ENCODE measurements at places on chromosomes 5 and 9. TPM values are rescaled to one million over a fixed set of nuclear protein-coding genes. Genes with fewer than 3 reads are reported as not detected.

- DNase-seq: peak; percentile 80
Observed at GRCh38 chr5:173451031-173451430, 122.8 kb upstream of the STC2 start.

DNA sequence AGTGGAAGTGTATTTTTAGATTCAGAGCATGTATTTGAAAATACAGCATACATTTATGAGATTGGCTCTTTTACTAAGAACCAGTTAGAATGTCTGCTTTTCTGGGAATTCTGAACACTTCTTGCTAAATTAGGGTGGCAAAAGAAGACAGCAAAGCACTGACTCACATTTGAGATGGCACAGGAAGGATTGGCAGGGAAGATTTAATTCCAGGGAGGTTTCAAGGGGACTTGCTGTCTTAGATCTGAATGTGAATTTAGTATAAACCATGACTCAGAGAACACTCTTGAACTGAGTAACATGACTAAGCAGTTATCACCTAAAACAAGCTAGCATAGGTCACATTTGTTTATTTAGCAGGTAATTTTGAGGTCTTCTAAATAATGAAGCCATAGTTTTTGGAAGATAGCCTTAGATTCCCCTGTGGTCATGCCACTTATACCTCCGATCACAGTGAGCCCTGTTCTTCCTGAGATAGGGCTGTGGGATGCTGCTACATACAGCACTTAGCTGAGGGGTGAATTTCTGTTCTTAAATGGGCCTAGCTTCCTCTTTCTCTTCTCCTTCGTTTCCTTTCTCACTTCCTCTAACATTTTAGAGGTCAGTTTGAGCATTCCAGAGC is 173.8 kb downstream of the PCSK1 start:
- no peak for DNase-seq

DNA sequence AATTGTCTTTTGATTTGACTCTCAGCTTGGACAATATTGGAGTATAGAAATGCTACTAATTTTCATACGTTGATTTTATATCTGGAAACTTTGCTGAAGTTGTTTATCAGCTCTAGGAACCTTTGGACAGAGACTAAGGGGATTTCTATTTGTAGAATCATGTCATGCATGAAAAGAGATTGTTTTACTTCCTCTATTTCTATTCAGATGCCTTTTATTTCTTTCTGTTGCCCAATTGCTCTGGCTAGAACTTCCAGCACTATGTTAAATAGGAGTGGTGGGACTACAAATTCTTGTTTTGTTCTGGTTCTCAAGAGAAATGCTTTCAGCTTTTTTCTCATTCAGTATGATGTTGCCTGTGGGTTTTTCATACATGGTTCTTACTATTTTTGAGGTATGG is 112.8 kb upstream of the CDH12 start:
- no peak for DNase-seq

- DNase-seq: no peak
Observed at GRCh38 chr5:108650997-108651396, 96.7 kb upstream of the FER start.

GARNL3 gene
- polyA plus RNA-seq: 5.2 TPM

AJM1 gene
- 0.28 TPM for polyA plus RNA-seq

DNA sequence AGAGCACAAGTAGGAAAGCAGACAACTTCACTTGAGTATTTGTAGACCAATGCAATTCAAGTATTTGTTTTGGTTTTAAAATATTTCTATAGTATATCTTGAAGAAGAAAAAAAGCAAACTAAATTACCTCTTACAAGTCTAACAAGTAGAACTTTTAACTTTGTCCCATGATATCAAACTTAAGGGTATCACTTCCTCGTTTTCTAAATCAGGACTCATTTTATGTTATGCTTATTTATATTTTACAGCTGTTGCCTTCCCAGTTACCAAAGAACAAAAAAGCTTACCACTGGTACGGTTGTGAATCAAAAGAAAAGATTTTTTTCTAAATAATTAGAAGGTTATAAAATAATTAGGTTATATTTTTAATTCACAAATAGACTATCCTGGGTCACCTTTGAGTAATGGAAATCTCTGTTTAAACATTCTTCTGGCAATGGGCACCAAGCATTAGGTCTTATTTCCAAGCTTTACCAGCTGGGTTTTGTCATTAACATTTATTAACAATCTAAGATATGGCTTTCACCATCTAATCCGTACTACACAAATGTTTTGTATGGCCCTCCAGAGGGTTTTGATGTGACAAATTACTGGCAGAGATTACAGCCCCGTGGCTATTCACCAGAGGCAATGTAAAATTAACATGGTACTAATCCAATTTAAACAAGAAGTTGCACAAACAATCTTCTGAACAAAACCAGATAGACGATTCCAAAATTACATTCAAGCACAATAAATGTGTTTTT is 63.6 kb downstream of the CEP120 start:
- DNase-seq: no peak

DNA sequence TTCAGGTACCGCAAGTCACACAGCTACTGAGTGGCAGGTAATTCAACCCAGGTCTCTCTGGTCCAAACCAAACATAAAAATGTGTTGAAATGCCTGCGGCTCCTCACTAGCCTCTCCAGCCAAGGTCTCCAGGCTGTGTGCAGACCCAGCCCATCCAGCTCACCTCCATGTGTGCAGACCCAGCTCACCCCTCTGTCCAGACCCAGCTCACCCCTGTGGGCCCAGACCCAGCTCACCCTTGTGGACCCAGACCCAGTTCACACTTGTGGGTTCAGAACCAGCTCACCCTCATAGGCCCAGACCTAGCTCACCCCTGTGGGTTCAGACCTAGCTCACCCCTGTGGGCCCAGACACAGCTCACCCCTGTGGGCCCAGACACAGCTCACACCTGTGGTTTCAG is 188.0 kb upstream of the ADCY2 start:
- DNase-seq: no peak

DNA sequence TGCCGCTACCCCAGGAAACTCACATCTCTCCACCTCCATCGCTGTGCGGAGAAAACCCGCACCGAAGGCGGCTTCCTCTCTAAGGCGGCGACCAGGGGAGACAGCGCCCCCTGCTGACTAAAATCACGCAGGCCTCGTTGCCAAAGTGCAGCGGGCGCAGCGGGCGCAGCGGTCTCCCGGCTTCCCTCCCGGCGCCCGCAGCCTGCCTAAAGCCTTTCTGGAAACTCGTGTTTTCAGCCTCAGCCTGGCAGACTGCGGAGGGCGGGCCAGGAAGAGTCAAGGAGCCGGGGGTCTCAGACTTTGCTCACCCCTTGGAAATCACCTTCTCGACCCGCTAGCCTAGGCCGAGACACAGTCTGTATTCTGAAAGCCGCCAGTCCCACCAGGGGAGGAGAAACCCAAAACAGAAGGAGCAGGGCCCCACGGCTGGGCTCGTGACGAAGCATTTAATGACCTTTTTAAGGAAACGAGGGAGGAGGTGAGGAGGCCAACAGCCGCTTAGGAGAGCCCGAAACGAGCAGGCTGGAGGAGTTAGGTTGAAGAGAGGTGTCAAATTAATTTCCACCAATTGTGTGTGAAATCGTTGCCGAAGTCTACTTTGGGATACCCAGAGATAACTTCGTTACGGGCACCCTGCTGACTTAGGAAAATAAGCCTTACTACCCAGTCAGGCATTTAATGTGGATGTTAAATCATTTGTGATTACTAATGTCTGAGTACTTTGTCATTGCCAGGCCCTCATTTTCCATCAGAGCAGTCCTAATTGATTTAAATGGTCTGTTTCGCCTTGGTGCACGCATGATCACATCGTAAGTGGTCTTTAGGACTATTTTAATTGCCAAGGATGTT is 7.3 kb upstream of the FOXB2 start:
- peak; percentile 92 for DNase-seq

DNA sequence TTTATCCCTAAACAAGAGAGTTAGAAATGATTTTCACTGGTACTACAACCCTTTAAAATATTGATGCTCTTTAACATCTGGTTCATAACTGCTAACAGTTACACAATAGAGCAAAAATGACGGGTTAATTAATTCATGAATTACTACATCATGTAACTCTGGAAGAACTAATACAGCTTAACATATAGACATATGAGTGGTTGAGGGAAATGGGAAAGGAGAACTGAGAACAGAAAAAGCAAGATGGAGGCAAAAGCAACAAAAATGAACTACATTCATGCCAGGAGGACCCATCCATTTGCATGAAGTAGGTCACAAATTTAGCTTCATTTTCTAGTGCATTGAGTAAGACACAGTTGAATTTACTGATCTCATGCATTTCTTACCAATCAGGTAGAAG is 61.8 kb downstream of the C9 start:
- no peak for DNase-seq

- DNase-seq: no peak
Observed at GRCh38 chr5:115494570-115495289, 49.8 kb downstream of the FEM1C start.

GRCh38 chr5:71973563-71973962 is 133.7 kb upstream of the MAP1B start:
- no peak for DNase-seq

DNA sequence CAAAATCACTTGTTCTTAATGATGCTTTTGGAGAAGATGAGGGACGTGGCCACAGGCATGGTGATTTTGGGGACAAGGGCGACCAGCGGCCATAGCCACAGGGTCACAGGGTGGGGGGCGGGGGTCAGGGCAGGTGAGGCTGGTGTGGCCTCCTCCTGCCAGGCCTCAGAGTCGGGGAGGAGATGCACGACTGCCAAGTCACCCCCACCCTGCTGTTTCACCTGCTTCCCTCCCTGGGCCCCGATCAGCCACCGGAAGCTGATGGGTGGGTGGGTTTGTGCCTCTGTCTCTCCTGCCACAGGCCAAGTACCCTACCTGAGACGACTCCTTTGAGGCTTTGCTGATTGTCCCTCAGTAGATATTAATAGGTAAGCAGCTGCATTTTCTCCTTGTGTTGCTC is 199.3 kb downstream of the PAX5 start:
- no peak for DNase-seq

GRCh38 chr9:27634879-27635278 is 61.6 kb upstream of the C9orf72 start:
- DNase-seq: no peak

SPINK4 gene
- not detected for polyA plus RNA-seq

GRCh38 chr9:128081056-128081455 is 13.0 kb downstream of the SLC25A25 start:
- no peak for DNase-seq

- DNase-seq: no peak
Observed at GRCh38 chr5:42950116-42950455, 90.0 kb downstream of the ANXA2R start.

- DNase-seq: no peak
Observed at GRCh38 chr5:1037671-1038416, 29.2 kb downstream of the NKD2 start.

MCIDAS gene
- not detected for polyA plus RNA-seq

- DNase-seq: no peak
Observed at GRCh38 chr5:57903458-57903857, 420.8 kb upstream of the ACTBL2 start.

- peak; percentile 64 for DNase-seq
Observed at GRCh38 chr5:76716456-76717157, 681 bp downstream of the F2R start.

DNA sequence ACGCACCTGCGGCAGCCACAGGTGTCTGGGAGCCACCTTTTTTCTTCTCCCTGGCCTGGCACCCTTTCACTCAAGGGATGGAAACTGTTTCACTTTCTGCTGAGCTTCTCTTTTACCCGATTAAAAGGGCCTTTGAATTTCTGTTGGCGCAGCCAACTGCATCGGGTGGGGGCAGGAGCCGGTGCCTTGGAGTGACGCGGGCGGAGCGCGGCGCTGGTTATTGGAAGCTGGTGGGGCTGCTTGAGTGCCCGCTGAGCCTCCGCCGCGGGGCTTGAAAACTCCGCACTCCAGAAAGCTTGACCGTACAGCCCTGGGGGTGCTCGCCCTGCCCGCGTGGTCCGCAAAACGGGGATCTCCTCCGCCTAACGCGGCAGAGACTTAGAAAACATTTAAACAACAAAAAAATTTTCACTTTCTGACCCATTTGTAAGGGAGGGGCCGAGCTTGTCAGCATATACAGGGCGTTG is 52.0 kb upstream of the TJP2 start:
- DNase-seq: peak; percentile 75

GRCh38 chr5:151496041-151496484 is 48.7 kb downstream of the SLC36A1 start:
- DNase-seq: peak; percentile 93

- DNase-seq: peak; percentile 23
Observed at GRCh38 chr5:140632366-140633020, 482 bp downstream of the CD14 start.

OMD gene
- polyA plus RNA-seq: 1.1 TPM

DNA sequence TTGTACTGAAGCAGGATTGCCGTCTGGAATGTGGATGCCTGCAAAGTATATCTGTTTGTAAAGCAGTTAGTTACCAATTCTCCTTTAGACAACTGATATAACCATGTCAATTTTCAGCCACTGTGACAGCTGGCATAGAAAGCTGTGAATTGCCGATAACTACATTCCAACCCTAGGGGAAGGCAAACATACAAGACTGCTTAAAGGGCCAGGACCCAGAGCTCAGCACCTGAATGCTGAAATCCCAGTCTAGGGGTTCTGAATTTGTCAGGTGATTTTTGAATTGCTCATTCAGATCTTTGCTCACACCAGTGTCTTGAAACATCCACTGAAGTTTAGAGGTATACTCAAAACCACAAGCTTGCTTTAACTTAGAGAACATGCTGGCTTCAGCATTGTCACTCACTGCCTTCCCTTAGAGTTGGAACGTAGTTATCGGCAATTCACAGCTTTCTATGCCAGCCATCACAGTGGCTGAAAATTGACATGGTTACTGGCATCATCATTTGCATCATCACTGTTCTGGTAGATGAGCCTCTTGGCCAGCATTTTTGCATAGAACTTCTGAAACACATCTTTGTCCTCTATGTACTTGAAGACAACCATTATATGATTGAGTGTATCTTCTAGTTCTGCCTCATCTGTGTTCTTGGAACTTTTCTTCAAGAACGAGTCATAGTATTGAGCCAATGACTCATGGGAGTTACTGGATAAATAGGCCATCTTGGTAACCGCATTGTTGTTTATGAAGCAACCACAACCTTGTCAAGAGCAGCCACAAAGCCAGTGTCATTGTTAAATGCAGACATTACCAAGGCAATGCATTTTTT is 82.1 kb downstream of the CCDC192 start:
- DNase-seq: no peak

DNA sequence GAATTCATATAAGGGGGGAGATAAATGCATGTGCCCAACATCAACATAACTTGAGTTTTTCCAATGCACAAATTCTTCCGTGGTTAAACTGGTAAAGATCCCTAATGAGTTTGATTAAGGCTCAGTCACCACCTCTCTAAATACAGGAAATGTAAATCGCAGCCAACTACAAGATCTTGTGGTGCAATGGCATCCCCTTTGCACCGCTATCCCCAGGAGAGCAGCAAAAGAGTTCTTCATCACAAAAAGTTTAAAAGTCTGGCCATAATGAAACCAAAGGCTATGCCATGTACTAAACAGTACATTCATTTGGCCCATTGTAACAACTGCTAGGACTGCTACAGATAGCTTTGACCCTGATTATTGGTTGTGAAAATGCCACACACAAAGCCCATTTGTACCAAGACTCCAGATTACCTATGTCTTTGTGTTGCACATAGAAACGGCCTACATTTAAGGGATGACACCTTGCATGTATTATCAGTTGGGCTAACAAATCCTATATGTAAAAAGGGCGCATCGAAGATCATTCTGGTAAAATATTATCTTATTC is 44.5 kb downstream of the ZNF608 start:
- no peak for DNase-seq

NDOR1 gene
- polyA plus RNA-seq: 19.7 TPM

- no peak for DNase-seq
Observed at GRCh38 chr5:68533571-68534084, 318.1 kb downstream of the PIK3R1 start.

EXOC3 gene
- polyA plus RNA-seq: 13.8 TPM

- DNase-seq: peak; percentile 7
Observed at GRCh38 chr5:92922231-92922967, 658.6 kb downstream of the NR2F1-AS1 start.

All from GM23338 (cell line).